GM12891 (cell line): ENCODE measurements at places on chromosomes 12 and 14.
A peak's percentile ranks its signal among the peaks of the same experiment; 100 is the strongest.

- no peak for DNase-seq
Observed at GRCh38 chr12:48184549-48184922, 1.1 kb downstream of the CCDC184 start.

GRCh38 chr12:25924491-25925001 is 33.9 kb upstream of the RASSF8 start:
- no peak for DNase-seq

DNA sequence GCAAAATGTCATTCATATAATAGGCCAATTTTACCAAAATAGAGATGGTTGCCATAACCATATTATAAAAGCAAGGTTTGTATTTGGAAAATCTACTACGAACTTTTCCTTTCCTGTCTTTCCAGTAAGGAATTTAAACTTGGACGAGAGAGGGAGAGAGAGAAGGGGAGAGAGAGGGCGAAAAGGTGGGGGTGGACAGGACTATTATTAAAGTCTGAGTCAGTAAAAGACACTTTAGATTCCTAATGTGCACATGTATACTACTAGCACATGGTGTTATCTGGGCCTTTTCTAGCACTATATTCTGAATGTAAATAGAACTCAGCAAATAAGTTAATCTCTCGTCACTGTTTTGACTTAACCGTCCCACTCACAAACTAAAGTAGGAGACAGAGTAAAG is 30.4 kb upstream of the FBLN5 start:
- DNase-seq, result no peak

DNA sequence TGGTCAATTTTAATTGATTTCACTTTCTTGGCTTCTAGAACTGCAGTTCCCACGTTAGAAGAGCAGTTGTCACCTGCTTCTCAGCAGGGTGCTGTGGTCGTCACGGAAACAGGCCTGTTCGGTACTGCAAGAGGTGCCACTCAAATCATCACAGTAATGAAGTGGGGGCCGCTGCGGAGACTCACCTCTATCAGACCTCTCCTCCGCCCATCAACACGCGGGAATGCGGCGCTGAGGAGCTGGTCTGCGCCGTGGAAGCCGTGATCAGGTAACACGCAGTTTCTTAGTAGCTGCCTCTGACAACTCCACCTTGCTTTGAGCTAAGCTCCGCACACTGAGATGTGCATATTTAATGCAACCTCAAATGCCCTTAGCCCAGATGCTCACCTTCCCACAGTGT is 107.2 kb downstream of the UNC79 start:
- DNase-seq, result no peak

DNA sequence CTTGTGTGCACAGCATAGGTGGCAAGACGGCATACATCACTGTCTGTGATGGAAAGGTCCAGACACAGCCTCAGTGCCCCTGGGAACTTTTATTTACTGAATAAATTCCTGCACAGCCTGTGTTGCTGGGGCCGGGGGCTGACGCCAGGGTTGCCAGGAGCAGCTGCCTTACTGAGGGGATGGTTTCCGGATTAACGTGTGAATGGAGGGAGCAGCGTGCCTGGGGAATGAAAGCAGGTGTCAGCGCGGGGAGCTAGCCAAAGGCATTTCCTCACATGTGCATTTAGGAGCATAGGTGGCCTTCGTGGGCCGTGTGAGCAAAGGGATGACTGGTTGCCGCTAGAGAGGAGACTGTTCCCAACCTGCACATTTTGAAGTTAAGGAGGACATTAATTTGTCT is 41.6 kb downstream of the SFSWAP start:
- DNase-seq, result no peak

- no peak for DNase-seq
Observed at GRCh38 chr12:131163189-131163738, 209.6 kb downstream of the ADGRD1 start.

DNA sequence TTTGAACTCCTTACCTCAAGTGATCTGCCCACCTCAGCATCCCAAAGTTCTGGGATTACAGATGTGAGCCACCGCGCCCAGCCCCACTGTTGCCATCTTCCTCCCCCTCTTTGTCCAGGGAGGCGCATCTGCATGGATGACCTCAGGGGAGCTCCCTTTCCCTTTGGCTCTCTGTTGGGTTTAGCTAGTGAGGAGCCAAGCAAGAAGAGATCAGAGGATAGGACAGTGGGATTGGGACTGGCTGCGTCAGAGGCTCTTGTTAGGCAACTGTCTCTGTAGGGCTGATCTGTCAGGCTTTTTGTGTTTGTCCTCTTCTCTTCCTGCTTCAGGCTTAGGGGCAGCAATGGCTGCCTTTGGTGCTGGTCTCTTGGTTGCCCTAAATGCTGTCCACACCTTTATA is 8.5 kb upstream of the IFT81 start:
- DNase-seq, result no peak

- peak; percentile 52 for DNase-seq
Observed at GRCh38 chr12:6696690-6697583, 3.7 kb downstream of the PIANP start.
